ENCODE measurements at places on chromosomes 1 and 21. TPM values are rescaled to one million over a fixed set of nuclear protein-coding genes. Genes with fewer than 3 reads are reported as not detected.

Gene MMP23B
- total RNA-seq: 6.5 TPM

DNA sequence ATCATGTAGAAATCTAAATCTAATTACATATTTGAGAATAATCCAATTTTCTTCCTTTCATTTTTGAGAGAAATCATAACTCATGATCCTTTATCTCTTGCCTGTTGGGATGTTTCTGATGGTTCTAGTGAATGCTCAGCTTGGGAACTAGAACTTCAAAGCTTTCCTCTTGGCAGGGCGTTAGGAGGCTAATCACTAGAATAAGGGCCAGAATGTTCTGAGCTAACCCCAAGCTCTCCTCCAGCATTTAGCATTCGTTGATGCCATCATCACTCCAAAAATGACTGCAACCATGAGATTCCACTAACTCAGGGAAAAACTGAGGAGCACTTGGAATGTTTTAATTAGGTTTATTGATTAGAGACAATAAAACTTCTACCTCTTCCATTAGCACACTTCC lies 93.9 kb upstream of the DPT start:
- no peak for ATAC-seq

GRCh38 chr1:198328458-198329032 lies 171.7 kb downstream of the NEK7 start:
- no peak for ATAC-seq

- ATAC-seq: no peak
These were observed 48.2 kb downstream of the UBE2T start for GRCh38 chr1:202293569-202293968.

GRCh38 chr1:181127898-181128453 lies 39.5 kb downstream of the IER5 start:
- peak; percentile 82 for ATAC-seq

Gene CD34
- 0.06 TPM for total RNA-seq
